ENCODE measurements at places on chromosomes 4 and X. TPM values are rescaled to one million over a fixed set of nuclear protein-coding genes. Genes with fewer than 3 reads are reported as not detected.

- no peaks in the 10 kb centered on the region for H3K36me3 ChIP-seq
- no peak overlapping the region for H3K4me3 ChIP-seq
- H3K27ac ChIP-seq = no peak overlapping the region
- no peaks in the 10 kb centered on the region for H3K4me1 ChIP-seq
These were observed 17.3 kb upstream of the F11 start for GRCh38 chr4:186248643-186249042.

GRCh38 chr4:118774989-118775388 is 60.9 kb downstream of the SEC24D start:
- no peak overlapping the region for H3K27ac ChIP-seq
- H3K27me3 ChIP-seq = no peaks in the 10 kb centered on the region
- no peaks in the 10 kb centered on the region for H3K36me3 ChIP-seq

- H3K36me3 ChIP-seq = no peaks in the 10 kb centered on the region
- H3K4me3 ChIP-seq = no peak overlapping the region
- H3K27ac ChIP-seq = no peak overlapping the region
These were observed 58.4 kb upstream of the SORBS2 start for GRCh38 chr4:185870366-185870765.

- H3K27ac ChIP-seq = no peak overlapping the region
- H3K4me1 ChIP-seq = no peaks in the 10 kb centered on the region
- no peak for DNase-seq
- no peaks in the 10 kb centered on the region for H3K36me3 ChIP-seq
- H3K4me3 ChIP-seq = no peak overlapping the region
These were observed 109.2 kb downstream of the FHDC1 start for GRCh38 chr4:153045111-153045982.

DNA sequence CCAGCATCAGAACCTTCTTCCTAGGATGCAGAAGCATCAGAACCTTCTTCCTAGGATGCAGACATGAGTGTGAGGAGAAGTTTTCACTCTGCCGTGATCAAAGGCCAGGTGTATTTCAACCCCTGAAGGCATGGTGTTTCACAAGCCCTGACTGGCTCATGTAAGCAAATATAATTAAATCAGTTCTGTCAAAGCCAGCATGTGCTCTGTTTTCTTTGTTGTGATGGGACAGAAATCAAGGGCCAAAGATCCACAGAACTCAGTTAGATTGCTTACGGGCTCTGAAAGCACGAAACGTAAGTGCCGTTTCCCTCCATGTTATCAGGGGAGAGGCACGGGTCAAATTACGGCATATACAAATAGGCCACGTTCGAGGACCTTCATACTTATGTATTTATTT is 32.0 kb upstream of the CLDN24 start:
- no peaks in the 10 kb centered on the region for H3K27me3 ChIP-seq
- H3K27ac ChIP-seq = no peak overlapping the region
- DNase-seq = no peak
- H3K4me3 ChIP-seq = no peak overlapping the region
- H3K36me3 ChIP-seq = no peaks in the 10 kb centered on the region
- no peaks in the 10 kb centered on the region for H3K4me1 ChIP-seq

DNA sequence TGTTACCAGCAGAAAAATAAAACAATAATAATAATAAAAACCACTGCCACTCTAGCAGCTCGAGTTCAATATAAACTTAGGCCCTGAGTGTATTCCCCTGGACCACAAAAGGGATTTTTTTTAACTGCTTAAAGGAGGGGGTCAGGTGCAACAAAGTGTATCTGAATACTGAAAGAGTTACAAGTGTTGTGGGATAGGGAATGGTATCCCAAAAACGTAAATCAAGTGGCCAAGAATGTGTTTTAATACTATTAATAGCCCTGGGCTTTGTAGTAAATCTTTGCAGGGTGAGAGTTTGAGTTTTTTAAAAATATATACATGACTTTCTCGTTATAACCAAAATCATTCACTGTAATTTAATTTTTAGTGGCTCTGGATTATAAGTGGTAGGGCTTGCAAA is 860.1 kb upstream of the INTU start:
- H3K27ac ChIP-seq = no peak overlapping the region
- DNase-seq = no peak
- no peaks in the 10 kb centered on the region for H3K36me3 ChIP-seq
- no peak overlapping the region for H3K4me3 ChIP-seq
- H3K4me1 ChIP-seq = no peaks in the 10 kb centered on the region

DNA sequence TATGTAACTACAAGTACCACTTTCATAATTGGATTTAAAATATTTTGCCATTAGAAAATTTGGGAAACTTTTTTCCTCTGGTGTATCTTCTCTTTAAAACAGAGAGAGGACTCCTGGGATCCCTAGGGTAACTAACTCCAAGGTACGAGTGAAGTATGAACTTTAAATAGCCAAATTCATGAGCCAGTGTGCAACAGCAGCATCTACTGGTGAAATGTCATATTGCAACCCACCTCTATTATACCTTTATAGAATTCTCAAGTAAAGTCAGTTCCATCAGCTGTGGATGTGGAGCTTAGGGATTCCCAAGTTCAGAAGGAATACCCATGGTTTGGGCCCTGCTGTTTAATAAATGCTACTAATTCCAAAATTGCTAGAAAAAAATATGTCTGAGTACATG is 282.7 kb upstream of the TAPT1 start:
- no peaks in the 10 kb centered on the region for H3K4me1 ChIP-seq
- DNase-seq = no peak
- peaks cover 2% of the 10 kb centered on the region for H3K36me3 ChIP-seq
- no peak overlapping the region for H3K27ac ChIP-seq
- H3K4me3 ChIP-seq = no peak overlapping the region

KCND1 gene
- 3.0 TPM for total RNA-seq

GRCh38 chrX:125205918-125206665 is 113.6 kb upstream of the TEX13C start:
- H3K4me3 ChIP-seq = no peak overlapping the region
- H3K36me3 ChIP-seq = no peaks in the 10 kb centered on the region
- H3K27me3 ChIP-seq = peaks cover 5% of the 10 kb centered on the region

- peaks cover 34% of the 10 kb centered on the region for H3K36me3 ChIP-seq
- no peak for DNase-seq
- no peaks in the 10 kb centered on the region for H3K27me3 ChIP-seq
- H3K4me3 ChIP-seq = no peak overlapping the region
- H3K4me1 ChIP-seq = peaks cover 6% of the 10 kb centered on the region
These were observed 6.4 kb downstream of the RBM3 start for GRCh38 chrX:48580662-48581061.

DNA sequence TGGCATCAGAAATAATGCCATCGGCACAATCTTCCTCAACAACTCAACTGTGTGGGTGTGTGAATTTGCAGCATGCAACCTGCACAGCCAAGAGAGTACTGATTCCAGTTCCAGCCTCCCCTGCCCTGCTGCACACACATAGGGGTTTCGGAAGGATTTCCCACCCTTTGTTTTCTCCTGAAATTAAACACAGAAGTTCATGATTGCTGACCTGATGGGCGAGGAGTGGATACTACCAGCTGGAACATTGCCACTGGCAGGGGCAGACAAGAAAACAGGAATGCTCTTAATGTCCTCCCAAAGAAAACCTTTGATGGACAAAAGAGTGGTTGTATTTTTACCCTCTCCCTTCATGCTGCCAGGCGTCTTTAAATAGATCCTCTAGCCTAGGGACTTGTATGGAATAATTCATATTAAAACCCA is 4.8 kb downstream of the NDP start:
- H3K4me1 ChIP-seq = peaks cover 6% of the 10 kb centered on the region
- H3K36me3 ChIP-seq = no peaks in the 10 kb centered on the region
- H3K4me3 ChIP-seq = no peak overlapping the region

- no peaks in the 10 kb centered on the region for H3K36me3 ChIP-seq
- no peaks in the 10 kb centered on the region for H3K4me1 ChIP-seq
- no peak overlapping the region for H3K27ac ChIP-seq
- DNase-seq = no peak
- H3K4me3 ChIP-seq = no peak overlapping the region
These were observed 113.0 kb upstream of the TLR3 start for GRCh38 chr4:185955826-185956543.

SCML2 gene
- 0.21 TPM for total RNA-seq

SSX3 gene
- total RNA-seq = not detected

DNA sequence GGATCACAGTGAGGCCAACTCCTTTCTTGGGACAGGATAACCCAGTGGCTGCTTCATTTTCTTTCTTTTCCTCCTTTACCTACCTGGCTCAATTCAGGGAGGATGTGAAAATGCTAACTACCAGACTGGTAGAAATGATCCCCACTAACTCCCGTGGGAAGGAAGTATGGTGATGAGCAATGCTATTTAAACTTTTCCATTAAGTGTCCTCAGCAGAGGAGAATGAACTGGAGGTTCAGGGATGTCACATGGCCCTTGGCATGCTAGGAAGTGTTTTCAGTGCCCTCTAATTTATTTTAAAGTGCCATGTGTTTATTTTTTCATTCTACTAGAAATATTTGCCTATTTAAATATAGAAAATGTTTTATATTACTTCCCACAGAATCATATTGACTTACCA is 363.9 kb downstream of the PPP3CA start:
- H3K27ac ChIP-seq = no peak overlapping the region
- no peaks in the 10 kb centered on the region for H3K27me3 ChIP-seq
- H3K36me3 ChIP-seq = no peaks in the 10 kb centered on the region

LIN54 gene
- total RNA-seq = 20.1 TPM

GRCh38 chr4:123817025-123817688 is 420.6 kb downstream of the SPRY1 start:
- no peak overlapping the region for H3K4me3 ChIP-seq
- no peaks in the 10 kb centered on the region for H3K4me1 ChIP-seq
- H3K27me3 ChIP-seq = no peaks in the 10 kb centered on the region
- DNase-seq = no peak
- no peaks in the 10 kb centered on the region for H3K36me3 ChIP-seq

DNA sequence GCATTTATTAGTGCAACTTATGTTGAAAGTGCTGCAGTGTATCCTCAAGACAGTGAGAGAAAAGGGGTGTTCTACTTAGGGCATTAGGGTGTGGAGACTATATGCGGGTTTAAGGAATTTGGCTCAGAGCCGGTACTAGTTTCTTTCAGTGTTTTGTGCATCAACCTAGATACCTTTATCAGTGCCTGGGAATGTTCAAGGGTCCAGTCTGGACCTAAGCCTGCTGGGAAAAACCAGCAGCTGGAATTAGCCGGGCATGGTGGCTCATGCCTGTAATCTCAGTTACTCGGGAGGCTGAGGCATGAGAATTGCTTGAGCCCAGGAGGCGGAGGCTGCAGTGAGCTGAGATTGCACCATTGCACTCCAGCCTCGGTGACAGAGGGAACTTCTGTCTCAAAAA is 7.4 kb downstream of the PHEX start:
- no peaks in the 10 kb centered on the region for H3K27me3 ChIP-seq
- no peak overlapping the region for H3K27ac ChIP-seq
- no peaks in the 10 kb centered on the region for H3K4me1 ChIP-seq
- H3K4me3 ChIP-seq = no peak overlapping the region
- DNase-seq = no peak

DNA sequence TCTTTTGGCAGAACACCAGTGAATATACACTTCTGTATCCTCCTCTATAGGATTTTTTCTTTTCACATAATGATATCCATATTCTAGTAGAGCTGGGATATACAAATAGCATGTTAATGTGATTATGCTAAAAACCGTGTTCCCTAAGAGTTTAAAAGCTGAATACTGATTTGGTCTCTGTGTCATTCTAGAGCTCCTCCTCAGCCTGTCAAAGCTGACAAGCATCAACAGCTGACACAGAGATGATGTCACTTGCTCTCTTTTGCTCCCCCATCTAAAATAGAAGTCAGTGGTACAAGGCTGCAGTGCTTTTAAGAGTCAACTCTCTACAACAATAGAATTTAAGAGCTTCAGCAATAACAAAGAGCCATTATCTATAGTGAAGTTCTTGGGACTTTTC is 17.1 kb upstream of the HERC3 start:
- H3K36me3 ChIP-seq = no peaks in the 10 kb centered on the region
- no peaks in the 10 kb centered on the region for H3K27me3 ChIP-seq
- no peak overlapping the region for H3K4me3 ChIP-seq
- no peaks in the 10 kb centered on the region for H3K4me1 ChIP-seq
- no peak for DNase-seq

DNA sequence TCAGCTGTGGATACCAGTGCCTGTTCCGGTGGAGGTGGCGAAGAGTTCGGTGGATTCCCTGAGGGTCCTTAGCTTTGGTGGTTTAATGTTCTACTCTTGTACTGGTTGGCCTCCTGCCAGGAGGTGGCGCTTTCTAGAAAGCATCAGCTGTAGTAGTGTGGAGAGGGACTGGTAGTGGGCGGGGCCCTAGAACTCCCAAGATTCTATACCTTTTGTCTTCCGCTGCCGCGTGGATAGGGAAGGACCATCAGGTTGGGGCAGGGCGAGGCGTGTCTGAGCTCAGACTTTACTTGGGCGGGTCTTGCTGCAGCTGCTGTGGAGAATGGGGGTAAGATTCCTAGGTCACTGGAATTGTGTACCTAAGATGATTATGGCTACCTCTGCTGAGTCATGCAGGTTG is 390.3 kb downstream of the FAM47A start:
- no peak overlapping the region for H3K27ac ChIP-seq
- H3K27me3 ChIP-seq = no peaks in the 10 kb centered on the region
- DNase-seq = no peak
- H3K36me3 ChIP-seq = no peaks in the 10 kb centered on the region
- H3K4me1 ChIP-seq = no peaks in the 10 kb centered on the region

DNA sequence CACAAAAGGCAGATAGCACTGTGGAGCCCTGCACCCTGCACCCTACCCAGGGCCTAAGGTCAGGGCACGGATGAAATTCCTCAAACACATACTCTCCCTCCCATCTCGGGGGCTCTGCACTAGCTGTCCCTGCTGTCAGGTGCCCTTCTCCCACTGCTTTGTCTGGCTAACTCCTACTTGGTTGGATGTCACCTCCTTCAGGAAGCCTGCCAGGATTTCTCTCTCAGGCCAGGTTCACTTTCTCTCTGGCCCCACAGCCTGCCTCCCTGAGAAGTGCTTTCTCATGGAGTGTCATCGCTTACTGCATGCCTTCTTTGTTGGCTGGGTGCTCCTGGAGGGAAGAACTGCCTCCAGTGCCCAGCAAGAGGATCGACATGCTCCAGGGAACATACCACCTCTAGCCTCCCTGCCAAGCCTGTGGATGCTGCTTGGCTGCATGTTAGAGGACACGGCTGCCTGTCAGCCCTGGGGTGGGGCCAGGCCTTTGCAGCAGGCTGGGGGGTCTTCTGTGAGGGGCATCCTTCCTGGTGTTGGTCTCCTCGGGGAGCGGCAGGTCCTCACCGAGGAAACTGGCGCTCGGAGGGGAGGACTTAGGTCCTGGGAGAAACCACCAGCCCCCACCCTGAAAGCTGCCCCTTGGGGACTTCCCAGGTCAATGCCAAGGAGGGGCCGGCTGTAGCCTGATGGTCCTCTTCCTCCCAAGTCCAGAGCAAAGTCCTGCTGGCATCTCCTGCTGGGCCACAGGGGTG is 15.0 kb downstream of the ABLIM2 start:
- no peak overlapping the region for H3K27ac ChIP-seq
- DNase-seq = no peak
- no peak overlapping the region for H3K4me3 ChIP-seq
- no peaks in the 10 kb centered on the region for H3K36me3 ChIP-seq
- H3K4me1 ChIP-seq = no peaks in the 10 kb centered on the region

GRCh38 chr4:53490965-53491622 is 100.2 kb downstream of the LNX1 start:
- DNase-seq = no peak
- H3K4me1 ChIP-seq = no peaks in the 10 kb centered on the region
- H3K36me3 ChIP-seq = no peaks in the 10 kb centered on the region
- no peaks in the 10 kb centered on the region for H3K27me3 ChIP-seq

All from natural killer cell (primary cell).